ENCODE measurements at places on chromosomes 3 and 15.

GRCh38 chr3:13040361-13041074, 32.7 kb downstream of the IQSEC1 start:
- no peak for DNase-seq

DNA sequence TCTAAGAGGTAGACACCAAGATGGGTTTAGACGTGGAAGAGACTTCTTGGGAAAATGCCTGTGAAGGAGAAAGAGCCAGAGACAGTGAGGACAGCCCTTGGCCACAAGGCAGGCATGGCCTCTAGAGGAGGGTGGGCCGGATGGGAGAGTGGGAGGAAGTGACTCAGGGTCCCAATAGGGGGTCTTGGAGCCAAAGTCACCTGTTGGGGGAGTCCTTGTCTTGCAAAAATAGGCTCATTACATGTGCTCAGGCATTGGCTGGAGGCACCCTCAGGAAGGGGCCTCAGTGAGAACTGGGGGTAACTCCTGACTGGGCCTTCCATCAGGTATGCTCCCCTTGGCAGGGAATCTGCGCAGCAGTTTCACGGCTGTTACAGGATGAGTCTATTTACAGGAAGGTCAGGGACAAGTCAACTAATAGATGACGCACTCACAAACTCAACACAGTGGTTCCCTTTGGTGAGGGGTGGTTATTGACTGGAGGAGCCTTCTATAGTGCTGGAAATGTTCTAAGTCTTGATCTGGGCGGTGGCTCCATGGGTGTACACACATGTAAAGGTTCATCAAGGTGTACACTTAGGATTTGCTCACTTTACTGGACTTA, 259.6 kb downstream of the XXYLT1 start:
- DNase-seq = no peak

- DNase-seq = no peak
Measured at GRCh38 chr3:105042586-105042985, 324.1 kb upstream of the ALCAM start.

DNA sequence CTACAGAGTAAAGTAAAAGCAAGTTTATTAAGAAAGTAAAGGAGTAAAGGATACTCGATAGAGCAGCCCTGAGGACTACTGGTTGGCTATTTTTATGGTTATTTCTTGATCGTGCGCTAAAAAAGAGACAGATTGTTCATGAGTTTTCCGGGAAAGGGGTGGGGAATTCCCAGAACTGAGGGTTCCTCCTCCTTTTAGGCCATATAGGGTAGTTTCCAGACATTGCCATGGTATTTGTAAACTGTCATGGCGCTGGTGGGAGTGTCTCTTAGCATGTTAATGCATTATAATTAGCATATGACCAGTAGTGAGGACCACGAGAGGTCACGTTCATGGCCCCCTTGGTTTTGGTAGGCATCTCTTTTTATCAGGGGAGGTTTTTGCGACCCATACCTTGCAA, 213.1 kb downstream of the OSBPL10 start:
- DNase-seq = no peak

DNA sequence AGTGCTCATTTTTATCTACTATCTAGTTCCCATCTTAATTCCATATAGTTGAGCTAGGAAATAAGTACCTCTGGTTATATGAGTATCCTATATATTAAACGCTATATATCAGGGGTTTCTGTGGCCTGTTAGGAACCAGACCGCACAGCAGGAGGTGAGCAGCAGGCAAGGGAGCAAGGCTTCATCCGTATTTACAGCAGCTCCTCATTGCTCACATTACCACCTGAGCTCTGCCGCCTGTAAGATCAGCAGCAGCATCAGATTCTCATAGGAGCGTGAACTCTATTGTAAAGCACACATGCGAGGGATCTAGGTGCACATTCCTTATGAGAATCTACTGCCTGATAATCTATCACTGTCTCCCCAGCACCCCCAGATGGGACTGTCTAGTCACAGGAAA, 23.0 kb downstream of the GSK3B start:
- no peak for DNase-seq

DNA sequence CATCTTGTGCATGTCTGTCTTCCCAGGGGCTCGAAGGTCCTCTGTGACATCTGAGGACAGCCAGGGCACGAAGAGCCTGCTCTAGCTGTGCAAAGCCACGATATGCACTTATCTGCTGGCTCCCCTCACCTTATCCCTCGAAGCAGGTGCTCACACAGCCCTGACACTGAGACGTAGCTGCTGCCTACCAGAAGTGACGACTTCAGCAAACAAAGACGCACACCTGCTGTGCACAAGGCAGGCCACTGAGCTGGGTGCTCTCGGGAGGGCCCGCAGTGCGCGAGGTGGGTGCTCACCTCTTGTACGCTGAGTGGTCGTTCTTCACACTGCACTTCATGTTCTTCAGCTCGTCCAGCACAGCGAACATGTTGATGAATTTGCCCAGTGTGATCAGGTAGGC, 37.3 kb downstream of the CYFIP1 start:
- DNase-seq = no peak

DNA sequence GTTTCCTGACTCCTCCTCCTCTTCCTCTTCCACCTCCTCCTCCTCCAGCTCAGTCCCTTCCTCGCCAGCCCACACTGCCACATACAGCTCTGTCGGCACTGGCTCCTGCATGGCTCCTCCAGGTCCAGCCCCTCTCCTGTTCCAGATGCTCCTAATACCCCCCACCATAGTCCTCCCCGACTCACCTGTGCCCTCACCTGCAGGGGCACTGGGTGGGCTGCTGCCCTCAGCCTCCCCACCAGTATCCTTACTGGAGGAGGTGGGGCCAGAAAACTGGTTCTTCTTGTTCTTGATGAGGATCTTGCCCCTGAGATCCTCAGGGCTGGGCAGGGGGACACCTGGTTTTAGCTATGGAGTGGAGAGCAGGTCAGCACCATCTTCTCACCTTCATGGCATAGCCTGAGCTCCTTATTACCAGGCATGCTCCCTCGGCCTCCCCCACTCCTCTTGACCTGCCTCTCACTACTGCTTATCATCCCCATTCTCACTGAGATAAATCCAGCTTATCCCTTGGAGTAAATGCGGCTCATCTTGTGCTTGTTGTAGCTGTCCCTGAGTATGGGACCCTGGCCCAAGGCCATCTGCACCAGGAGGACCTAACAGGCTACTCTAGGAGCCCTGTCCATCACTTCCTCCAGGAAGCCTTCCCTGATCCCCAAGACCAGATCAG, 11.0 kb downstream of the PLCB2 start:
- no peak for DNase-seq

DNA sequence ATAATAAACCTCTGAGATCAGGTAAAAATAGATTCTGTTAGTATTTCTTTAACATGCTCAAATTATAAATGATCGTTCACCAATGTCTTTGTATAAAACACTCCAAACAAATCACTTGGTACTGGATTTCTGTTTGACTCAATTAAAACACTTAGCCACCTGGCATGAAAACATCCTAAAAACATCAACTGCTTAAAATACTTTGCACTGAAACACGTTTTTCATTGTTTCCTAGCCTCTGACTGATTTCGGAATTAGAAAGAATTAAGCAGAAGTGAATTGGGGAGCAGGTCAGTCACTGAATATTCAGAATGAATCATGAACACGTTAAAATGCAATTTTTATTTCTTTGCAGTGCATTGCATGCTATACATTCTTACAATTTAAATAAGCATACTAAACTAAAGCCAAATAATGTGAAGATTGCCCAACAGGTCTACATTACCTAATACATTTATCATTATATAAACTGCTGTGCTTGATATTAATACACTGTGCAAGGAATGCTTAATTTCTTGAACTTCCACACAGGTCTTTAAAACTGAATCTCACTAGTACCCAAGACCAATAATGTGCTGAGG, 1.6 kb downstream of the THRB start:
- DNase-seq = no peak

- no peak for DNase-seq
Measured at GRCh38 chr3:151282921-151283320, 4.6 kb upstream of the P2RY14 start.

GRCh38 chr3:124108446-124108845, 116.5 kb upstream of the ROPN1 start:
- no peak for DNase-seq

- no peak for DNase-seq
Measured at GRCh38 chr3:58164199-58164879, 46.4 kb downstream of the DNASE1L3 start.

GRCh38 chr3:186054792-186055352, 54.0 kb downstream of the ETV5 start:
- no peak for DNase-seq

DNA sequence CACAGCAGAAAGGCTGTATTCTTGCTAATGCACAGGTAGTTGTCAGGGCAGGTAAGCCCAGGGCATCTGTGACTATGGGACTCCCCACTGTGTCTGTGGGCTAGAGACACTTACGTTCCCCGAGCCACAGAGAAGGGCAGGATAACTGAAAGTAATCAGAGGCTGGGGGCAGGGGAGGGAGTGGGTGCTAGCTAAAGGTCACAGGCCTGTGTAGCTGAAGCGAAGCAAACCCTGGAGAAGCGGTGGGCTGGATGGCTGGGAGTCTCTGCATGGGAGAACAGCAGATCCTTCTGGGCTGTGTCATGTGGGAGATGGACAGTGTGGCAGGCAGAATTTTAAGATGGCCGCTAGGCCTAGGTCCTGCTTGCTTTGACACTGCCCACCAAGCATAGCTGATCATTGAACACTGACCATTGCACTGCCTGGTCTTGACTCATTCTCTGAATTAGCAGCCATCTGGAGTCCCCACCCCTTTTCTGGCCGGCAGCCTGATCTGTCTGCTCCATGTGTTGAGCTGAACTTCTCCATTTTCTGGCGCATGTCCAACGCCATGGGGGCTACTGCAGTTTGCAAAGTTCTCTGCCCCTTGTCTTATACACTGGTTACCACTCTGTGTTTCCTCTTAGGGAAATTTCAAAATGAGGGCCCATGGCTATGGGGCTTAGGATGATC, 110.0 kb downstream of the DGKG start:
- no peak for DNase-seq

DNA sequence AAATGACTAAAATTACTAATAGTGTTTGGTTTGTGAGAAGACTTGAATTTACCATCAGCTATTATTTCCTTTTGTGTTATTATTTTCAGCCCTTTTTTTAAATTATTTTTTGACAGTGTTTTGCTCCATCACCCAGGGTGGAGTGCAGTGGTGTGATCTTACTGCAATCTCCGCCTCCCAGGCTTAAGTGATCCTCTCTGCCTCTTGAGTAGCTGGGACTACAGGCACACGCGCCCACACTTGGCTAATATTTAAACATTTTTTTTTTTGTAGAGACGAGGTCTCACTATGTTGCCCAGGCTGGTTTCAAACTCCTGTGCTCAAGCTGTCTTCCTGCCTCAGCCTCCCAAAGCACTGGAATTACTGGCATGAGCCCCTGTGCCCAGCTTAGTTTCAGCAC, 31.7 kb upstream of the UTS2B start:
- DNase-seq = no peak

- DNase-seq = no peak
Measured at GRCh38 chr3:154776549-154777225, 303.4 kb upstream of the MME start.

GRCh38 chr3:110530902-110531301, 540.7 kb upstream of the NECTIN3 start:
- no peak for DNase-seq

DNA sequence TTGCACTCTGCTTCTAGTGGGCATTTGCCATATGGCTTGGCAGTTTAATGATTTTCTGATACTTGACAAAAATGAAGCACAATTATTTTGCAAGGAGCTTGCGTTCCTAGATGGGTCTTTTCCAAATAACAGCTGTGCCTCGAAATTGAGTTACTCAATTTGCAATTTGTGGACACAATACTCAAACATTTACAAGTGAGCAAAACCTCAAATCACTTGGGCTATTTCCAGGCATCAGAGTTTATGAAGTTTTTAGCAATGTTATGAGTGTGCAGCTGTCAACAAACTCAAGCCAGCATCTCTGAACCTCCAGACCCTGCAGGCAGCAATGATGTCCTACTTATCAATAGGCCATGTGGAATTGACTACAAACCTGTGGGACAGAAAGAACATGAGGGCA, 41.3 kb downstream of the NMNAT3 start:
- no peak for DNase-seq

DNA sequence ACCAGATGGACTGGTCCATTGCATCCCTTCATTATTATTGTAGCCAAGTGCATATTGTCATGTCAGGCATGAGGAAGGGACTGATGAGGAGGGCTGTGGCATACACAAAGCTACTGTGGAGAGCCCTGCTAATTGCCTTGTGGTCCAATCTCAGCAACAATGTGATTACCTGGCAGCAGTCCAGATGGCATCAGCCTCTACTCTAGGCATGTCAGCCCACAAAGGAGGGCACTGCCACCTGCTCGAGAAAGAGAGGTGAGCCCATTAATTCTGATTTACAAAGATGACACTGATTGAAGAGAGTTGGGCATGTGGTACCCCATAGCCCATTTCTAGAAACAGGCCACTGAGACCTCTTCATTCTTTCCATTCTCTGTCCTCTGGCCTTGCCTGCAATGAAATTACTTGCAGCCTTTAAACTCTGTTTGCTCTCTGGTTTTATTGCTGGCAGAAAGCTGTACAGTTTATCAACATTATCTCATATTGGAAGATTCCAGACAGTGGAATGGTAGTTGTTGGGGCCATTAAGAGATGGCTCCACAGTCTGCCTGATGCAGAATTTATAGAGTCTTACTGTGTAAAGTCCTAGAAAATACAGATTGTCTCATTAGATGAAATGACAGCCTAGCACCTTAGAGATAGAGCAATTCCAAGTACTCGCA, 307.7 kb downstream of the ARPP21 start:
- DNase-seq = no peak

GRCh38 chr3:106617276-106617675, 748.5 kb upstream of the CBLB start:
- DNase-seq = no peak

DNA sequence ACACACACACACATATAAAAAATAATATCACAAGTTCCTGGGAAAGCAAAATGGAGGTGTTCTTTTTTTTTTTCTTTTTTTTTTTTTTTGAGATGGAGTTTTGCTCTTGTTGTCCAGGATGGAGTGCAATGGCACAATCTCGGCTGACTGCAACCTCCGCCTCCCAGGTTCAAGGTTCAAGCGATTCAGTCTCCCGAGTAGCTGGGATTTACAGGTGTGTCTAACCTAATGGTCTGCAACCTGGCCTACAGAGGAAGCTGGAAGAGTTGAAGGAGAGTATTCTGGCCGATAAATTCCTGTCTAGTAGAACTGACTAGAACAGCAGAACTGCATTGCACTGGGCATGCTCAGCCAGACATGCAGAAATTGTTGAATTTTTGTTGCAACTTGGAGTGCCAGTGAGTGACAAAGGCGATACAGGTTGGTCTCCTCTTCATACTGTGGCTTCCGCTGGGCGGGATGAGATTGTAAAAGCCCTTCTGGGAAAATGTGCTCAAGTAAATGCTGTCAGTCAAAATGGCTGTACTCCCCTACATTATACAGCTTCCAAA, 22.4 kb upstream of the EIF4A2 start:
- no peak for DNase-seq

GRCh38 chr15:54792526-54792925, 404.2 kb downstream of the RSL24D1 start:
- DNase-seq = no peak

- DNase-seq = no peak
Measured at GRCh38 chr15:48493763-48494225, 151.7 kb downstream of the FBN1 start.

- no peak for DNase-seq
Measured at GRCh38 chr3:66931291-66931690, 66.8 kb upstream of the KBTBD8 start.

Data from nucleus accumbens (tissue), 56 donors.